ENCODE measurements at places on chromosomes 12 and 14.

- DNase-seq, result no peak
These were observed at the start of gene PIP4K2C for GRCh38 chr12:57590864-57591781. Gene PIP4K2C (plus strand): TSS chr12:57591192. CDS start chr12:57591290, 98 bp downstream.

- DNase-seq, result no peak
These were observed 362.1 kb upstream of the STXBP6 start for GRCh38 chr14:25411781-25412757.

GRCh38 chr12:124642105-124642504 lies 74.7 kb upstream of the NCOR2 start:
- no peak for DNase-seq

DNA sequence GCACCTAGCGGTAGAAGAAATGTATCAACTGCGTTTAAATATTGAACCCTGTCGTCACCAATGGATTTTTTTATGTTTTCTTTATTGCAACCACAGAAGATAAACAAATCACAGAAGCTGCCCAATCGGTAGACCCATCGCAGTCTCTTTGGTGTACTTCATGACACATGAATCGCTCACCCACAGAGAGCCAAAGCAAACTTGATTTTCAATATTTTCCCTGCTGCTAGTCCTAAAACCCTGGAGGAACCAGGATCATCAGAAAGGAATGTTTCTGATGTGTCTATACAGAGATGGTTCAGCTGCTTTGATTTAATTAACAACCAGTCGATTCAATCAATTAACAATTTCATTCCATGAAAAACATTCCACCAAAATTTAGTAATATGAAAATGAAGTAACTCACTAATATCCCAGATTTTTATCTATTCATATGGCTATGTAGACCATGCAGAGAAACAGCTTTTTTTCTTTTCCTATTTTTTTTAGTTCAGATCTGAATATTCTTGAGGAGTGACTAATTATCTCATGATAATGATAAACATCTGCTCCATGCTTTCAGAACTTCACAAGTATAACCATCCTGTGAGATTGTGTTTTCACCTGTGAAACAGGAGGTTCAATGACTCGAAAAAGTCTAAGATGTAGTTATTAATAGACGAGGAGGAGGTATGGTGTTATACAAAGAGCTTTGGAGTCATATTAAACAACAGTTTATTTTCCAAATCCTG lies 46.1 kb downstream of the DIO2 start:
- no peak for DNase-seq

DNA sequence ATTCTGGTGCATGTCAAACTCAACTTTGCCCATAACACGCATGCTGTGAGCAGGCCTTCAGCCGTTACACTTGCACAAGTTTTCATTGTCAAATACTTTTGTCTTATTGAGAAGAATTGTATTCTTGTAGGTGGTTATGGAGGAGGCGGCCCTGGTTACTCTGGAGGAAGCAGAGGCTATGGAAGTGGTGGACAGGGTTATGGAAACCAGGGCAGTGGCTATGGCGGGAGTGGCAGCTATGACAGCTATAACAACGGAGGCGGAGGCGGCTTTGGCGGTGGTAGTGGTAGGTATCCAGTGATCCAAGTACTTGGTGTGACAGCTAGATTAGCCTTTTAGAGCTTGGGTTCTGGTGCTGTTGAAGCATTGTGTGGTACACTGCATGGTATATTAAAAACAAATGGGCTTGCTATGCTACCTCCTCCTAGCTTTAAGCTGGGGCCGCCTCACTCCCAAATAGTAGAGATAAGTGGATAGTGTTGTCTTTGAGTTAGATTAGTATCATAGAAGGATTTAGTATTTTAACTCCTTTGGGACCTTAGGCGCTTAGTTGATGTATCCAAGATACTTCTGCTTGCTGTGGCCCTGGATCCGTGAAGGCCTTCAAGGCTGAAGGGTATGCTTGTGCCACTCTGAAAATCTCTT lies 2.5 kb downstream of the HNRNPA1 start:
- no peak for DNase-seq

- DNase-seq, result no peak
These were observed 29.1 kb downstream of the CDC42BPB start for GRCh38 chr14:103028161-103028767.

GRCh38 chr12:30187426-30187825 lies 403.7 kb upstream of the TMTC1 start:
- DNase-seq, result no peak

DNA sequence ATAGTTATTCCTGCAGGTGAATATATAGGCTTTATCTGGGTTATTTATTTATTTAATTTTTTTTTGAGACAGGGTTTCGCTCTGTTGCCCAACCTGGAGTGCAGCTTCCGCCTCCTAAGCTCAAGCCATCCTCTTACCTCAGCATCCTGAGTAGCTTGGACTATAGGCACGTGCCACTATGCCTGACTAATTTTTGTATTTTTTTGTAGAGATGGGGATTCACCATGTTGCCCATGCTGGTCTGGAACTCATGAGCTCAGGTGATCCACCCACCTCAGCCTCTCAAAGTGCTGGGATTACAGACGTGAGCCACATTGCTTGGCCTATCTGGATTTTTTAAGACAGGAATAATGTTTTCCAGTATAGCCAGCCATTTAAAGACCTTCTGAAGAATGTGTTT lies 2.0 kb downstream of the RAN start:
- DNase-seq, result no peak

- DNase-seq, result no peak
These were observed 52.8 kb upstream of the LHX5 start for GRCh38 chr12:113524495-113524894.

- no peak for DNase-seq
These were observed 16.5 kb downstream of the KRT7 start for GRCh38 chr12:52249511-52250047.

DNA sequence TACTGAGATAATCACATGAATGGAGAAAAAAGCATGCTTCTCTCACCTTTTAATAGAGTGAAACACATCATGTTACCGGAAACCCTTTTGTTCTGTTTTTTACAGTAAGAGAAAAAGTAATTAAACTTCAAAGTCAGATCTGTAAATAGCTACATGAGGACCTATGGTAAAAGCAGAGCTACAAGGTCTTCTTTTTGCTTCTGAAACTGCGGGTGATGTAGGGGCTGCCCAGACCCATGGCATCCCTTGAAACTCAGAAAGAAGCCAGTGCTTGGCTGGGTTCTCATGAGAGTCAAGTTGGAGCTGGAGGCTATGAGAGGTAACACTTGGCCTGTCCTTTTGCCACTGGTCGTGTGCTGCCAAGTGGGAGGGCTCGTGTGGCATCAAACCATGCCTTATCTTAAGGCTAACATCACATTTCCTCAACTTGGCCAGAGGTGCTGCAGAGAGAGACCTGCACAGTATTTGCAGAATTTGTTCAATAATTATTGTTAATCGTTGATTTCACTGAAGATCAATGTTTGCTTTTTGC lies 47.6 kb downstream of the EML1 start:
- DNase-seq, result no peak

- DNase-seq, result no peak
These were observed 31.9 kb upstream of the DUSP6 start for GRCh38 chr12:89384050-89384758.

DNA sequence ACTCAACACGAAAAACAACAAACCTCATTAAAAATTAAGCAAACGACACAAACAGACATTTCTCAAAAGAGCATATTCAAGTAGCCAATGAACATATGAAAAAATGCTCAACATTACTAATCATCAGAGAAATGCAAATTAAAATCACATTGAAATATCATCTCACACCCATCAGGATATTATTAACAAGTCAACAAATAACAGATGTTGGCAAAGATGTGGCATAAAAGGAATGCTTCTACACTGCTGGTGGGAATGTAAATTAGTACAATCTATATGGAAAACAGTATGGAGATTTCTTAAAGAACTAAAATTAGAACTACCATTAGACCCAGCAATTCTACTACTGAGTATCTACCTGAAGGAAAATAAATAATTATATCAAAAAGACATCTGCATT lies 182.2 kb downstream of the KITLG start:
- no peak for DNase-seq

DNA sequence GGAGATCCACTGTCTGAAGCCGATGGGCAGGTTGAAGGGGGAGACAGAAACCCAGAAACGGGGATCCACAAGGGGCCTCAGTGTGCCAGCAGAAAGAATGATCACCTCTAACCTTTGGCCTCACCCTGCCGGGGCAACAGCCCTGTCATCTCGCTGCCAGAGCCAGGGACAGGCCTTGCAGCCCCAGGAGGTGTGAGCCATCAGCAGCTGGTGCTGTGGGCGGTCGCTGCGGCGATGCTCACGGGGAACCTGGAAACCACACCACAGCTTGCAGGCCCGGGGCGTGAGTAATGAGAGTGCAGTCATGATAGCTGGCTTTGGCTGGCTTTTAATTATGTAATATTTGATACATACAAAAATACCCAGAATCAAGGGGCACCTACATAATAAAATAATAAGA lies 4.7 kb upstream of the TTC7B start:
- no peak for DNase-seq

GRCh38 chr14:52711666-52712065 lies 4.7 kb downstream of the PSMC6 start:
- DNase-seq, result no peak

- no peak for DNase-seq
These were observed 32.5 kb upstream of the NUAK1 start for GRCh38 chr12:106171117-106171750.

DNA sequence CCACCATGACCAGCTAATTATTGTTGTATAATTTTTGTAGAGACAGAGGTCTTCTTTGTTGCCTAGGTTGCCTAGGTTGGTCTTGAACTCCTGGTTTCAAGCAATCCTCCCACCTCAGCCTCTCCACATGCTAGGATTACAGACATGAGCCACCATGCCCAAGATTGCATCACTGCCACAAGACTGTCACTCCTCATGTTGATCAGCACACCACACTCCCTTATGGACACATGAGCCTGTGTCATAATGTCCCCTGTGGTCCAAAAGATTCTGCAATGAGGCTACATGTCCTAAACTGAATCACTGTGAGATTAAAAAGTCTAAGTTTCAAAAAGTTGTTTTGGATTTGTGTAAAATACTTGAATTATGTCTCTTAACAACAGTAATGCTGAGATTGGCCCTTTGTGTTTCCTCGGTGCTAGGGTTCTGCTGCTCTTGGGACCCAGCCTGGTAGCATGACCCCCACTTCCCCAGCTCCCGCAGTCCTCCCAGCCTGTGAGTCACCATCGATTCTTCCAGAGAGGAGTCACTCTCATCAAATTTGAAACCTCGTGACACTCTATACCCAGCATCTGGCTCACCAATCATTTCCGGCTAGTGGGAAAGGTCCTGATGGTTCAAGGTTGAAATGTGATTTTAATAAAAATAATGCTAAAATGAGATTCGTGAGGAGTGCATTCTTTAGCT lies 890.9 kb downstream of the VRK1 start:
- DNase-seq, result no peak

DNA sequence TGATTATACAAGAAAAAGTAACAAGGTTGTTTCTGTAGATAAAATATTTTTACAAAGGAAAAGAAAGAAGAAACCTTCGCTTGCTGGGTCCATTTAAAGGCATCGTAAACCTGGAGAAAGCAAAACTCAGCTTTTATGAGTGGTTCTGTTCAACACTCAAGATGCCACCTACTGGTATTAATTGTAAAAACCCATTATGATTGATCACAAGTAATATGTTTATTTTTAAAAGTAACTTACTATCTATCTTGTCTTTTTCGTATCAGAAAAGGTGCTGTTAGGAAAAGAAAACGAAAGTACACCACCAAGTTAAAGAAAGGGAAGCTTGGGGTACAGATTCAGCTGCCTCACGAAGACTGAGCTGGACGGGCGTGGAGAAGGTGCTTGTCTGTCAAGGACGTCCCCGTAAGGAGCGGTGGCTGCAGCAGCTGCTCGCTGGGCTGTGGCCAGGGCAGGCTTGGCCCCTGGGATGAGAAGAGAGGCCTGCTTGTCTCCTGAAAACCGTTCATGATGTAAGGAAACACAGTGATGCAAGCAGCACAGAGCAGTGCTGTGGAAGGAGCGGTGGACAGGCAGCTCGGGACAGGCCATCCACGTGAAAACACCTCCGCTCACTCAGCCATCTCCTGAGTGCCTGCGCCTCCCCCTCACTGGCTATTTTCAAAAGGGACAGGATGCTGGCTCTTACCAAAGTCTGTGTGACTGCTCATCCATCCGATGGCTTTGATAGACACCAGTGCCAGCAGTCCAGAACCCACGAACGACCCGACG lies 25.0 kb downstream of the SLC15A4 start:
- DNase-seq, result no peak

- DNase-seq, result no peak
These were observed 101.6 kb downstream of the TSPAN9 start for GRCh38 chr12:3178671-3179313.

- no peak for DNase-seq
These were observed 21.8 kb upstream of the KLRD1 start for GRCh38 chr12:10285919-10286318.

GRCh38 chr14:57512220-57512619 lies 18.6 kb upstream of the CCDC198 start:
- no peak for DNase-seq

DNA sequence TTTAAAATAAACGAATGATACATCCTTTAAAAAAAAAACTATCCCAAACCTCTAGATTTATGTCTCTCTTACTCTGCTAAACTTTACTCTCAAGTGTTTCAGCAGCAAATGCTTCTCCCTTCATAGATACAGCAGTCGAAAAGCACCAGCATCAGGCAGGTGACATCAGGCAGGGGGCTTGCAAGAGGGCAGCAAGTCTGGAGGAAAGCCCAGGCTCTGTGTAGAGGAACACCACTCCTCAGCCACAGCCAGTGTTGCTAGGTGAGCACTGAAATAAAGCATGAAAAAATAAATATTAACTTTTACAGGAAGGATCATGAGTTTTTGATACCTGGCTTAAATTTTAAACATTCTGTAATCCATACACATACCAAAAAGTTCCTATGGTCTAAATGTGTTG lies 419.4 kb downstream of the GALC start:
- DNase-seq, result no peak

All from NCI-H1417 treated with DMSO at 0.1 percent for 48 hours (cell line).